ENCODE measurements at places on chromosomes 6 and 20.

DNA sequence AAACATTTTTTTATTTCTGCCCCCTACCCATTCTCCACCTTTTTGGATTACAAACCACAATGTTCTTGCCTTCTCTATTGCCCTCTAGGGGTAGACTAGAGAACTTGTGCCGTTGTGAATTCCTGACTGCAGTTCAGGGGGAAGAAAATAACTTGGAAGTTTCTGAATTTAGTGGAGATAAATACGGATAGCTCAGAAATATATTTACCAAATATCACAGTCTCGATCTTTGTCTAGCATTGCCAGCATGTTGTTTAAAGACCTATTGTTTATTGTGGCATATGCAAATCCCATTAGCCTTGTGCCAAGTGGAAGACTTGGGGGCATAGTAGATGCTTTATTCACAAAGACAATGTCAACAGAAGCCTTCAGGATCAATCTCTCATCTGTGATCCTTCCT is 154.1 kb upstream of the MMS22L start:
- no peak for DNase-seq

DNA sequence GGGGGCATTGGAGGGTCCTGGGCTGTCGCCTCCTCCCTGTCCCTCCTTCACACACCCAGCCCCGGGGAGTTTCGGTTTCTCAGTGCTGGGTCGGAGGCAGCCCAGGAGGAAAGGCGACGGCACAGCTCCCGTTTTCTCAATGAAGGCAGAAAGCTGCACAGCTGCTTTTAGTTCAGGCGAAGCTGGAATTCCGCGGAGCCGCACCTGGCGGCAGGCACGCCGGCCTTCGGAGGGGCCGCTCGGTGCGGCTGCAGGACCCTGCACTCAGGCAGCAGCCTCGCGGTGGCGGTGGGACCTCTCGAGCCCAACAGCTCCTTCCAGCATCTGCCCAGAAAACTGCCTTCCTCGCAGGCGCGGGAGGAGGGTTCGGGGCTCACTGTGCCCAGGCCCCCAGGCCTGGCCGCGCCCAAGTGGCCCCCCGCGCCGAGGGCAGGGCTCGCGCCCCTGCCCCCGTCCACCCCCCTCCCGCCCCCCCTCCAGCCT is 4.6 kb downstream of the FOXQ1 start:
- DNase-seq, result no peak

DNA sequence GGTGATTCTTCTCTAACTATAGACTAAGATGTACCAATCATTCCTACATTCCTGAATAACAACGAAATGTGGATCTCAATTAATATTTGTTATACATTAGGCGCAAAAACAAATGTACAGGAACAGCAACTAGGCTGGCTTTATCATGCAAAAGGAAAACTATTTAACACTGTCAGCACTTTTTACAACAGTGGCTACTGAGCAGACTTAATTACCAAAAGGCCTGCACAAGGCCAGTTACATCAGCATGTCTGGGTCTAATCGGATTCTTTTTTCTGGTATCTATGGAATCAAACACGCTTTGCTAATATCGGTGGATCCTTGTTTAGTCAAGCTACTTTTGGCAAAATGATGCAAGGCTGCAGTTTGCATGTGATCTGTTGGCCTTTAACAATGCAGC is 176.5 kb downstream of the UBE3D start:
- no peak for DNase-seq

- DNase-seq, result no peak
Measured at GRCh38 chr6:75076009-75076408, 129.8 kb downstream of the COL12A1 start.

DNA sequence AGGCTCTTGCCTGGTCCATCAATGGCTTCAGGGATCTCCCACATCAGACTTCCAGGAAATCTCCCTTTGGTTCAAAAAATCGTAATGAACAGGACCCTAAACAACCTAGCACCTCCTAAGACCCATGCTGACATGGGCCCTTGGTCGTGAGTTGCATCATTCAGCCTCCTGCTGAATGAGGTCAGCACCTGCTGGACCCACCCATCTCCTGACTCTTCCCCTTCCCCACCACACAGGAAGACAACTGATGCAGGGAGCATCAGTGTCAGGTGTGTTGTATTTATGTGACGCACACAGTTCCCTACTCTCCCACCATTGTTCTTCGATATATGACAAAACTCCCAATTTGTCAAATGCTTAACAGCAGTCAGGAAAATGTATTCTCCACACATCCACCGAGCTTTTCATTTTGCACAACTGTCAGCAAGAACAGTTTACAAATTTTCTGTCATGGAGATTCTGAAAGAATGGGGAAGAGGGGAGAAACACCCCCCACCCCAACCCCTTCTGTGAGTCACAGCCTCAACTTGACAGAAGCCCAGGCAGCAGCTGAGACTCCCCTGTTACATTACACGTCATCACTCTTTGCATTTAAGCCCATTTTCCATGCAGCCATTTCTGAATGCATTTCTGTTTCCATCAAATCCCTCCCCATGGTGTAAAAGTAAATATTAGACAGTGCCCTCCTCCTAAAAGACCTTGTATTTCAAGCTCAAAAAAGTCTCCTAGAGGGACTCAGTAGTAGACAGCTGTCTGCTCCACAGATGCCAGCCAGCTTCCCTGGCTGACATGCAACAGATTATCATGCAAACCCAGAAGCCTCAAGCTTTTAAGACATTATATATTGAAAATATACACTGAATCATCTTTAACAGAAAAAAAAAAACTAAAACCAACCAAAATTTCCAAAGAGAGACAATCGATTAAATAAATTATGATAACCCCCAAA is 577.5 kb downstream of the PTPRT start:
- no peak for DNase-seq

GRCh38 chr6:20952699-20953474 is 418.6 kb downstream of the CDKAL1 start:
- DNase-seq, result no peak

GRCh38 chr20:761418-762381 is 6.6 kb downstream of the SLC52A3 start:
- DNase-seq, result no peak

GRCh38 chr6:74409447-74409846 is 713.4 kb downstream of the CD109 start:
- no peak for DNase-seq
